ENCODE measurements at places on chromosomes 3 and 15. TPM values are rescaled to one million over a fixed set of nuclear protein-coding genes. Genes with fewer than 3 reads are reported as not detected.
A peak's percentile ranks its signal among the peaks of the same experiment; 100 is the strongest.

GRCh38 chr15:37137221-37137620 lies 36.9 kb upstream of the MEIS2 start:
- DNase-seq: no peak

DNA sequence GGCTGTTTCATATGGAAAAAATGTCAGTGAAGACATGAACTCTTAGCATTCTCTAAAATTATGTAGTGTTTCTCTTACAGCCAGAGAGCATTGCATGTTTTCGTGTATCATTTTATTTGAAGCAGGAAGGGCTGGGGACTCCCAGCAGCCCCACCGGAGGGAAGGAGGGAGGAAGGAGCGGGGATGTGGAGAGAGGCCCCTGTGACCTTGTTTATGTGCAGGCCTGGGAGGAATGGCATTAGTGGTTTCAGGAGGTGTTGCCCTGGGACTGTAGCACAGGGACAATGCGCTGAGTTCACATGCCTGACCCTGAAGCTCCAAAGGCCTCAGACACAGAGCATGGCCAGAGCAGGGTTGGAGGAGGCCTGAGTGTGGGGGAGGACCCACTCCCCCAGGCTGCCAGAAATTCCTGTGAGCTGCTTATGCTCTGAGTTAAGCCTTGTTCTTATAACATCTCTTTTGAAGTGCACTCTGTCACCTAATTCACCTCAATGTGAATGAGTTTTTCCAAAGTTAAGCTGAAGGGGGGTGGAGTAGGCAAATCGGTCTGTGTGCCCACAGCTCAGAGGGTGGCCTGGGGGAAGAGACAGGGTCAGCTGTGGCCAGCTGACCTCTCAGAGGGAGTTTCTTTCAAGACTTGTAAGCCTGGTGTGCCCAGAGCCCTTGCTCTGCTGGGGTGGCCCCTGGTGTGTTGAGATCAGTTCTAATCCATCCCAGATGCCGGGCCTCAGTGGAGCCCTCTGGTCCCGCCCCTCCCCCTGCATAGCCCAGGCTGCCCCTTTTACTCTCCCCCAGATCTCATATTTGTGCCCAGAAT lies 3.9 kb upstream of the RNU6-1 start:
- DNase-seq: no peak

- no peak for DNase-seq
Observed at GRCh38 chr3:195714380-195715011, 6.3 kb upstream of the MUC20 start.

DNA sequence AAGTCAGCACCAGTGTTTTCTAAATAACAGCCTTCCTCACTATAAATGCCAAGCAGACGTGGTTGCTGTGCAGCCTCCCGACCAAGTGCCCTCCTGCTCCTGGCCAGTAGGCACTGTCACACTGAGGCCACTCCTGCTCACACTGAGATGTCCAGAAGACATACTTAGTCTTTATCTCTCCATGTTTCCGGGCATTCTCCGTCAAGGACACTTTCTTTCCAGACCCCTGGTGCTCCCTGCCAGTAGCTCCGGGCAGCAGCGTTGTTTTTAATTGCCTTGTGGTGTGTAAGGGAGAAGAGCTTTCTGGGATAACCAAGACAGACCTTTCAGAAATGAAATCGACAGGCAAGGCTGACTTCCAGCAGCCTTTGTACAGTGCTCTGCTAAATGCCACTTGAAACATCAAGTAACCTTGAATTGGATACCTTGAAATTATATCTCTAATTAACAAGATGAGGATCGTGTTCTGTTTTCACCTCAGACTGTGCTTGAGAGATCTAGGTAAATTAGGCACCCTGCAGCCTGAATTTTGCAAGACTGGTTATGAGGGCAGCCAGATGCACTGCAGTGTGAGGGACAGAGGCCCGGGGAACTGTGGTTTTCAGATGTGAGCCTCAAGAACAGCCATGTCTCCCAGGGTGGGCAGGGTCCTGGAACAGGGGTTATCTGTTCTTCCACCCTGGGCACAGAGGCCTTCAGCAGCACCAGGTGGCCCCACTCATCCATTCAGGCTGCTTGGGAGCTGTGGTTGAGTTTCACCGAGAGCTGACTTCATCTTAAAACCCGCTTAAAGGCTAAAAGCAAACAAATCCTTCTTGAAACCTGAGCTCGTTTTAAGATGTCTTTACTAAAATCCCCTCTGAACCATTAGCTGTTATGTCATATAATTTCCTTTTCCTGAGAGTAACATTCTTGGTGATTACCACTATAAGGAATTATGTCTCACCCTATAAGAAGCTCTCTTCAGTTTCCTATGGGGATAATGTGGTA lies 105.5 kb upstream of the IL12A start:
- DNase-seq: no peak

DNA sequence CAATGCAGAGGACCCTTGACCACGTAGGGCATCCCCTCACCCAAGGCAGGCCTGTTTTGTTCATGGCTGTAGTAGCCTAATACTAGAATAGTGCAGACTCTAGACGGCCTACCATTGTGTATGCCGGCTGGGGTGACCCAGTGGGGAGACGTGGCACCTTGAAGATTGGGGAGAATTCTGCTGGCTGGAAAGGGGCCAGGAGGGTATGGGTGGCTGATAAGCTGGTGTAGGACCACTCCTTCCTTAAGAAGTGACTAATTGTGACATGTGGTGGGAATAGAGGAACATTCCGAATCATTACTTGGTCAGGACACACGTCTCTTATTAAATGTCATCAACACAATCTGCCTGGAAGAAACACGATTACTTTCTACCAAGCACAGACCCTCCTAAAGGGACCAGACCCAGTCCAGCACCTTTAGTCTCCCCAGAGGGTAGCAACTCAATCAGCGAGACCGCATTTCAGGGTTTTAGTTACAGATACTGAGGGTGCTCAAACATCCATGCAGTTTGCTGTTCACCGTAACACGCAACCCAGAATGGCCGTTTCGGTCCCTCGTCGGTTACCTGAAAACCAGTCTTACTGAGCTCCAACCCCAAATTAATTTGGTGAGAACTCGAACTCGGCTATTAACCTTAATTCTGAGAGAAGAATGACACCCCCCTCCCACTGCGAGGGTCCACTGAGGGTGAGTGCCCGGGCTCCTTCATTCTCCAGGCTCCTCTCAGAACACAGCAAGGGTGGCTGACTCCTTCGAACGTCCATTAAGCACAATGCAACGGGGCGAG lies 1.6 kb upstream of the KLF13 start:
- DNase-seq: no peak

- DNase-seq: no peak
Observed at GRCh38 chr3:197378985-197379718, 80.7 kb upstream of the DLG1 start.

- no peak for DNase-seq
Observed at GRCh38 chr3:195595785-195596531, 12.2 kb upstream of the APOD start.

DNA sequence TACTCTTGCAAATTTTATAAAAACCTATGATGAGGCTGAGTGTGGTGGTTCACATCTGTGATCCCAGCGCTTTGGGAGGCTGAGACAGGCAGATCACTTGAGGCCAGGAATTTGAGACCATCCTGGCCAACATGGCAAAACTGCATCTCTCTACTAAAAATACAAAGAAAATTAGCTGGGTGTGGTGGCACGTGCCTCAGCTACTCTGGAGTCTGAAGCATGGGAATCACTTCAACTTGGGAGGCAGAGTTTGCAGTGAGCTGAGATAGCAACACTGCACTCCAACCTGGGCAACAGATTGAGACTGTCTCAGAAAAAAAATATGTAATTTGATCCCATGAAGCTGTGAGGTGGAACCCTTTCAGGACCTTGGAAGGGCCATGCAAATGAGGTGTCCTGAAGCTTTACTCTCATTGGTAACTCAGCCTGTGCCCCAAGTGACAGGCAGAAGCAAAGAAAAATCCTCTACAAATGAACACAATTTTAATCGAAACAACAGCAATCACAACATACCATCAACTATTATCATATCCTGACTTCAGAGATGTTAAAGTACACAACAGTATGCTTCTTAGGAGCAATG lies 84.6 kb upstream of the CDV3 start:
- no peak for DNase-seq

Gene INKA1
- total RNA-seq: 0.20 TPM

GRCh38 chr3:181497358-181497757 lies 214.4 kb upstream of the SOX2 start:
- no peak for DNase-seq

DNA sequence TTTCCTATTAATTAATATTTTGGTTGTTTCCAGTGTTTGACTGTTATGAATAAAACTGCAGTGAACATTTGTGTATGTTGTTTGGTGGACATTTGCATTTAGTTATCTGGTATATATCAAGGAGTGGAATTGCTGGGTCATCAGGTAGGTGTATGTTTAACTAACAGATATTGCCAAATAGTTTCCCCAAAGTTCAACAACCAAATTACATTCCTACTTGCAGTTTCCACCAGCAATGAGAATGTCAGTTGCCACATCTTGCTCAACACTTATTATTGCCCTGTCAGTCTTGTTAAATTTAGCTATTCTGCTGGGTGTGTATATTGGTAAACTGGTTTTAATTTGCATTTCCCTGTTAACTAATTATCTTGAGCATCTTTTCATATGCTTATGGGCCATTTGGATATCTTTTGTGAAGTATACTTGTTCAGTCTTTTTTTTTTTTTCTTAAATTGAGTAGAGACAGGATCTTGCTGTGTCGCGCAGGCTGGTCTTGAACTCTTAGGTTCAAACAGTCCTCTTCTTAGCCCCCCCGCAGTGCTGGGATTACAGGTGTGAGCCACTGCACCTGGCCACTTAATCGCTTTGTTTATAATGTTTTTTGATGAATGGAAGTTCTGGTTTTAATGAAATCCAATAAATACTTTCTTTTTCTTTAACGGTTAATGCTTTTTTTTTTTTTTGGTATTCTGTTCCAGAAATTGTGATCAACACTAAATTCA lies 7.9 kb downstream of the FEM1B start:
- no peak for DNase-seq

DNA sequence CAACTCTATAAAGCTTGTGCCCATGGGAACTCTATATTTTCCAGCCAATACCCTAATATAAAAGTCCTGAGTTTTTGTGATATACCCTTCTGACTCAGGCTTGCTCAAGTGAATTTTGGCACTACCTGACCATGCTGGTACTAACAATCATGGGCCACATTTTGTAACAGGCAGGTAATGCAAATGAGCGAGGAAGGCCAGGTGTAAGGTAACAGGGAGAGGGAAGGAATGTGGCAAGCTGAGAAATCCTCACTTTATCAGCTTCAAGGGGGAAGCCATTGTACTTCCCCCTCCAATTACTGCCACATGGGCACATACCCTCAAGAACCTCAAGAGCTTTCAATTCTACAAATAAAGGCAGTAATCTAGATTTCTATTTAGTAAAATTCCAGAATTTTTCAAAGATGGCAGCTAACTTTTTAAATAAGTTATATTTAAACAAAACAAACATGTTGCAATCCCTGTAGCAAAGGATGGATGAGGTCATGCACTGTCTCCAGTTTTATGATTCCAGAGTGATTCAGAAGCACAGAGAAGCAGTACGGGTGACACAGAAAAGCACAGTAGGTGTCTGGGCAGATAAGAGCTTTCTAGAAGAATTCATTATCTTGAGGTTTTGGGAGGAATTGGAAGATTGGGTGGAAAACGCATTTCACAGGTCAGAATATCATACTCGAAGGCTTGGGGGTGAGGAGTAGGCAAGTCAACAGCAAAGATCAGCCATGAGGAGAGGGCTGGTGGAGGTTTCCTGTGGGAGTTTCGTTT lies 87.6 kb downstream of the FOXP1 start:
- DNase-seq: peak; percentile 41

GRCh38 chr15:78697449-78697848 lies 56.4 kb upstream of the CHRNB4 start:
- DNase-seq: no peak

Gene CCDC54
- not detected for total RNA-seq

Gene TMEM115
- total RNA-seq: 22.1 TPM

- peak; percentile 26 for DNase-seq
Observed at GRCh38 chr3:119240101-119240590, 532 bp downstream of the B4GALT4 start.

Gene TMEM202
- total RNA-seq: not detected

DNA sequence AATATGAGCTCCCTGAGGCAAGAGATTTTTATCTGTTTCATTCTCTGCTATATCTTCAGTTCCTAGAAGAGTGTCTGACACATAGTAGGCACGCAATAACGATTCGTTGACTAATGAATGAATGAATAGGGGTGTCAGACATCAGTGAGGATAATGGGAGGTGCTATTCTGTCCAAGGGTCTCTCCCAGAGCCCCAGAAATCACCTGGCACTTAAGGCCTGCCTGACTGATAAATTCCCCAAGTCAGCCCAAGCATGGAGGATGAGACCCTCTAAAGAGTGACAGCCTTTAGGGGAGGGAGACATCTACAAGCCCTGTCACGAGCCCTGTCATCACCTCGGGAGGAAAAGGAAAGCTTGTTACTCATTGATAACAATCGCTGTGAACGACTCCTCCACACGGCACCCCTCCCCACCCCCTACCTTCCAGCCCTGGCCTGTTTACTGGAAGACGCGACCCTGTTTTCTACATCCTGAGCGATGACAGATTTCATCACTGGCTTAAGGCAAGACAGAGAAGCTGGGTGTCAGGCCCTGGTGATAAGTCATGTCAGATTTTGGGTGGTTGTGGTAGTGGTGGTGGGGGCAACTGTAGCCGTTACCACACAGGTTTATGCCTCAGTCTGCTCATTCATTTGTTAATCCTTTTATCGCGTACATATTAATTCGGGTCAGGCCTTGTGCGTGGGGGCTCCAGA lies 23.1 kb downstream of the BHLHE40 start:
- peak; percentile 81 for DNase-seq

DNA sequence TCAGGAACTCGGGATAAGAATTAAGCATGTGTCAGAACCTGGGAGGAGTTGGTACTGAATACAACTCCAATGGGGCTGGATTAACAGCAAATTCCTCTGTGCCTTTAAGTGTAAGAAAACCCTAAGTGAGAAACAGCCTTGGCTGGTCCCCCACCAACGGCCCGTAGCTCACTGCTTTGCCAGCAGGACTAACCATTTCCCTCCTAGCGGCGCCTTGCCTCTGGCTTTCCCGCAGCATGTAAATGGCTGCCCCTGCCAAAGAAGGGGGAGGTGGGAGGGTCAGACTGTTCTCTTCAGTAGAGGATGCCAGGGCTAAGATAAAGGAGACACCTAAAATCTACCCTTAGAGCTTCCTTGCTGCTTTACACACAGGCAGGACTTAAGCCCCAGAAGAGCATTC lies 51.0 kb upstream of the SH3GL3 start:
- no peak for DNase-seq

Gene ATP13A5
- total RNA-seq: not detected

Gene KIF15
- 52.5 TPM for total RNA-seq

Gene TAGLN3
- not detected for total RNA-seq

- DNase-seq: no peak
Observed at GRCh38 chr15:95825208-95825607, 505.3 kb upstream of the NR2F2 start.

- no peak for DNase-seq
Observed at GRCh38 chr3:189786479-189787064, 155.4 kb downstream of the TP63 start.

GRCh38 chr15:66254951-66255676 lies 1.6 kb upstream of the MEGF11 start:
- DNase-seq: no peak

DNA sequence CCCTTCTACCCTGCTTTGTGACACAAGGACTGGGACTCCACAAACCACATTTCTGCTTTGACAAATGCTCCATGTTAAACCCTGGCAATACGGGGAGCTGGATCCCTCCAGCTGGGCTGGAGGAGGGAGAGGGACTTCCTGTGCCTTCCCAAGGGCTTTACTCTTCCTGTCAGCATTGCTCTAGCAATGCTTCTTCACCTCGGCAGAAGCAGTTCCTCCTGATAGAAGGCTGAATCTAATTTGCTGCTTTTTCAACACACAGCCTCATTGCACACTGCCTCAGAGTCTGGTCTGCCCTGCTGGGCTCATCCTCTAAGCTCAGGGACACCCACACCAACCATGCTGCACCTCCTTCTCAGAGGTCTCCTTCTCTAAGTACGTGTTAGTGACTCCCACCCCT lies 142.8 kb upstream of the SMAD3 start:
- DNase-seq: no peak

Gene GHSR
- total RNA-seq: not detected

Measured in activated CD4-positive, alpha-beta memory T cell treated with anti-CD3 and anti-CD28 coated beads, Interleukin-2, amount 10 ng/mL, durations not matched to agents 7 days and 5 days (primary cell).